CD4-positive, alpha-beta T cell treated with Interleukin-4 for 4 hours (primary cell): ENCODE measurements at places on chromosomes 5 and 9.

DNA sequence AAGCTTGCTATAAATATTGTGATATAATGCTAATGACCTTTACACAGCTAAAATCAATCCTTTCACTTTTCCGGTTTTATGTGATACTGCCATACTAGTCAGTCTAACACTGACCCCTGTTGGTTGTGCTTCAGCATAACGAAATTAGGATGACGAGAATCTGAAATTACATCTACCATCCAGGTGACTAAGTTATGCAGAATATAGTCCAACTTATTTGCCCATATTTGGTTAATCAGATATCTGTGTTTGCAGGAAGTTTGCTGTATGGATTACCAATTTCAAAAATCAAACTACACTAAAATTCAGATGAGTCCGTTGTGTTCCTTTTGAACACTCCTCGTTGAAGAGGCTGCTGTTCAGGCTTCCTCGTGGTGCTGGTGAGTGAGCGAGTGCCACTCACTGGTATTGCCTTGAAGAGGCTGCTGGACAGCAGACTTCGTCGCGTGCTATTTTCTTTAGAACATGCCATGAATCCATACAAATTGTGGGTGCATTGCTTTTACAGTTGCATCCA, 32.5 kb downstream of the TENT4A start:
- peak; percentile 53 for DNase-seq

- DNase-seq, result no peak
Measured at GRCh38 chr5:155629597-155629996, 616.0 kb downstream of the KIF4B start.

DNA sequence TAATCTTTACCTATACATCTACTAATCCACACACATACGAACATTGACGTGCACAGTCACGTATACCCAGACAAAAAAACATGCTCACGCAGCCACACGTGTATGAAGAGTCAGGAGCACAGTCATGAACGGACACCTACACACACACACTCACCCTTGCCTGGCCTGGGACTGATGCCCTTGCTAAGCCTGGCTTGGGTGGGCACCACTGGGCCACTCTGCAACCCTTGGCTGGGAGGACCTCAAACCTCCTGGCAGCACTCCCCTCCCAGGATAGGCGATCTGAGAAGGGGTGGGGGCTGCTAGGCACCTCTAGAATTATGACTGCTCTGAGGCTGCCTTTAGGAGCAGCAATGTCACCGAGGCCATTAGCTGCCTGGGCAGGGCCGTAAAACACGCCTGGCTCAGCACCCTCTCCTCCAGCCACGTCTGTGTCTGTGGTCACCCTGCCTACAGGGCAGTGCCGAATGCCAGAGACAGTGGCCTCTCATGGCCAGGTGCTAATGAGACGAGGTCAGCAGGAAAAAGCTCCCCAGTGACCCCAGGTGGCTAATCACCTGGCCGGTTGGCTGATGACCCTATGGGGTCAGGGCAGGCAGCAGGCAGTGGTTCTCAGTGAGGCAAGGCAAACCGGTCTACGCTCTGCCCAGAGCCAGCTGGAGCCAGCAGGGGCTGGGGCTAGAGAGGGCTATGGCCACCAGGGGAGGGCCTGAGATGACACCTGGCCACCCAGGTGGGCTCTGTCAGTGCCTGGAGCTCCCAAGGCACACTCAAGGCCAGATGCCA, 33.7 kb upstream of the MVB12B start:
- DNase-seq, result no peak

DNA sequence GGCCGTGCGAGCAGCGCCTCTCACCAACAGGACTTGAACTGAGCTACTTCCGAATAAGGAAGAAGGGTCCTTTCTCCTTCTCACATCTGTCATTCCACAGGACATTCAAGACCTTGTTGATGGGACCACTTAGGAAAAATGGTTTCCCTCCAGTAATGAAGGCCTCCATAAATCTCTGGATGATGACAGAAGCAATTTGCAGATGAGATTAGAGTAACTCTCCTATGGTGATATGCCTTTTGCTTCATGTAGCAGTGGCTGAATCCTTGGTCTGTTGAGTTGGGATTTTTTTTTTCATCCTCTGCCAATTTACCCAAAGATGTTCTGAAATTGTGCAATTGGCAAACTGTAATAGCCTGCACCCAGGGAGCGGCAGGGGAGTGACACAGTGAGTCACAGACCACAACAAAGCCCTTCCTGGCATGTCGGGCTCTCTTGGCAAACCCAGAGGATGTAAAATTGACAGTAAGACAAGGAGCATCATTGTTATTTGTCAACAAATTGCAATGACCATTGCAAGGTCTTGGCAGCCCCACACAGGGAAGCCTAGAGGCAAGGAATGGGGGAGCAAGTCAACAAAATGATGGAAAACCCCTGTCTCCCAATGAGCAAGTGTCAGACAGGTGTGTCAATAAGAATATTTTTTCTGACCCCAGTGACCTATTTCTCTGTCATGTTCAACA, 275.9 kb downstream of the ACTL7B start:
- no peak for DNase-seq

GRCh38 chr5:85484982-85485574, 1100.4 kb upstream of the EDIL3 start:
- DNase-seq, result no peak

DNA sequence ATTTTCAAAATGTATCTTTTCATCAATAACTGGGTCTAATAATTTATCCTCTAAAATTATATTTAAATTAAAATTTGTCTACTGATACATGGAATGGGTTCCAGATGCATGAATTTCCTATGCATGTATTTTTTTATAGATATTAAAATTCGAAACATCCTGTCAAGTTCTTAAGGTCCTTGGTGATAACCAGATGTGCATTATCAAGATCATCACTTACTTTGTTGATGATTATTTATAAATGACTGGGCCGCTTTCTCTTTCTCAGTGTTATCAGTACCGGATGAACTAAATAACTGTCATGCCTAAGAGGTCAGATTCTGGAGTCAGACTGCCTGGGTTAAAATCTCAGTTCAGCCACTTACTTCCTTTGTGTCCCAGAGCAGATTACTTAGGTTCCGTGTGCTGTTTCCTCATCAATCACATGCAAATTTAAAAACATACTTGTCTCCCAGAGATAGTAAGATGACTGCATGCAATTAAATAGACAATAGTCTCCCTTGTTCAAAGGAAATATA, 124.3 kb downstream of the TEX10 start:
- DNase-seq, result no peak

GRCh38 chr5:95084757-95085156, 200.1 kb downstream of the MCTP1 start:
- no peak for DNase-seq

- no peak for DNase-seq
Measured at GRCh38 chr9:97966493-97966892, 16.6 kb upstream of the ANP32B start.

- no peak for DNase-seq
Measured at GRCh38 chr5:50726475-50727148, 60.2 kb downstream of the PARP8 start.

DNA sequence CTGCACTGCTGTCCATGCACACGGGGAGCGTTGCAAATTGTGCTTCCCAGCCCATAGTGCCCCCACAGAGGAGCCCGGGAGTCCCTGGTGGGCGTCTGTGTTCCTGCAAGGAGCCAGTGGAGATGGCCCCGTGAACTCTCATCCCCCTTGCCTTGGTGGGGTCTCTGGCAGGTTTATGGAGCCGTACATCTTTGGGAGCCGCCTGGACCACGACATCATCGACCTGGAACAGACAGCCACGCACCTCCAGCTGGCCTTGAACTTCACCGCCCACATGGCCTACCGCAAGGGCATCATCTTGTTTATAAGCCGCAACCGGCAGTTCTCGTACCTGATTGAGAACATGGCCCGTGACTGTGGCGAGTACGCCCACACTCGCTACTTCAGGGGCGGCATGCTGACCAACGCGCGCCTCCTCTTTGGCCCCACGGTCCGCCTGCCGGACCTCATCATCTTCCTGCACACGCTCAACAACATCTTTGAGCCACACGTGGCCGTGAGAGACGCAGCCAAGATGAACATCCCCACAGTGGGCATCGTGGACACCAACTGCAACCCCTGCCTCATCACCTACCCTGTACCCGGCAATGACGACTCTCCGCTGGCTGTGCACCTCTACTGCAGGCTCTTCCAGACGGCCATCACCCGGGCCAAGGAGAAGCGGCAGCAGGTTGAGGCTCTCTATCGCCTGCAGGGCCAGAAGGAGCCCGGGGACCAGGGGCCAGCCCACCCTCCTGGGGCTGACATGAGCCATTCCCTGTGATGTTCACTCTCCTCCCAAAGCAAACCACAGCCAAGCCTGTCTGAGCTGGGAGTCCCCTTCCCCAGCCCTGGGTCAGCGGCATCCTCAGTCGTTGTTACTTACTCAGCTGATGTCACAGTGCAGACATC, 3.1 kb downstream of the MRPS2 start:
- no peak for DNase-seq

- DNase-seq, result no peak
Measured at GRCh38 chr9:70874451-70874850, 247.0 kb downstream of the TRPM3 start.

GRCh38 chr5:145471831-145472612, 363.1 kb downstream of the PRELID2 start:
- no peak for DNase-seq

DNA sequence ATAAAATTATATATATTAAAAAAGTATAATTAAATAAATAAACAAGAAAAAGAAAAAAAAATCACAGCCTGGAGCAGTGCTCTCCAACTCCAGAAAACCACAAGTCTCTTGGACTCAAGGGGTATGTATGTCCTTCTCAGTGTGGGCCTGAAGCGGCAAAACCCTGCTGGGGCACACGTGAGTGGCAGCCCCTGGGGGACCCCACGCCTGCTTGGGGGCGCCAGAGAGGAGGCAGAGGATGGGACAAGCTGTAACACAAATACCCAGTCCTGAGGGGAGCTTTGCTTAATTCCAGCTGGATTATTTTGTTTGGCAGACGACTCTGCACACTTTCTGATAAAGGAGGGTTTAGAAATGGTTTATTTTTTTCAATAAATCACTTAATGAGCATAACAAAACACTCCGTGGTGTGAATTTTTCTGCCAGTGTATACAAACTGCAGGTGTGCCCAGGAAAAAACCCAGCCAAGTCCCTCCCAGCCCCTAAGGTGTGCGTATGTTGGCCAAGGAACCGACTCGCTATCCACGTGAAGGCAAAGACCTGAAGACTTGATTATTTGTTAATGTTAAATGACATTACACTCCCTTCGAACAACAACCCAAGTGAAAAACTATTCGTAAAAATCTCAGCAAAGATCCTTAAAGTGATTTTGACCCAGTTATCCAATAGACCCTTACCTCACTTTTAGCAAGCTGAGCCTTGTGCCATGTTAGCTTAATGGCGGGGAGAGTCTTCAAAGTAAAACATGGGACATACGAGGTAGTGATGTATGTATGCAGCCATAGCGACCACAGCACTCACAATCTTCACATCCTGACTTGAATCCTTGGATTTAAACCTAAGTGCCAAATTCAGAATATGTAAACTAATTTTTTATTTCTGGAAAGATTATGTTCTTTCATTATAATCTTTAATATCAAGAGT, 32.9 kb downstream of the ANKH start:
- no peak for DNase-seq

DNA sequence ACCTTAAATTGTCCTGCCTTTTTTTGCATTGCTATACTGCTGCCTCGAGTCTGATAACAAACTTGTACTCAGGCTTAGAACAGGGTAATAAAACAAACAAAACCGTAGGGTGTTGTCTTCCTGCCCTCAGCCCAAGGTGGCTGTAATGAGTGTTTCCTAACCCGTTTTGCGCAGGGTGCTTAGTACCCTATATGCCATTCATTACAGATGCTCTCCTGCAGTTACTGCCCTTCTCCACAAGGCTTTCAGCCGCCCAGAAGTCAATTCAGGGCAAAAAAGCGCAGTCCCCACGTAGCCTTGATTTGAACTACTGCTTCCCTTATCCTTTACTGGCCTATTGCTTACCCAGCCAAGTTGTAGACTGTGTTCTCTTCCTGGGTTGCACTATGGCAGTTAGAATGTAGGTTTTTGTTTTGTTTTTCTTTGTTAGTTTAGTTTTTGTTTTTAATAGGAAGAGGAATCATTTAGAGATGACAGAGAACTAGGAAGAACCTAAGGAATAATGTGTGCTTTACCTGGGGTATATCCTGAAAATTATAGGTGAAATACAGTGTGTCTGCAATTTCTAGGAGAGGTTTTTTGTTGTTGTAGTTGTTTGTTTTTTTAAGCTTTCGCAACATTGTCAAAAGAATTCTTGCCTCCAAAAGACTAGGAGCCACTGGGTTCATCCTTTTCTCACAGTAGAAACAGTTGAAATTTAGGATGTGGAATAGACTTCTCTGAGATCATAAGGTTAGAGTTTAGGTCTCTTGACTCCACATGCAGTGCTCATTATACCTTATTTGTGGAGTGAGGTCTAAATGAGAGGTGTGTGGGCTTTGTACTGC, 1.3 kb downstream of the HMGXB3 start:
- peak; percentile 77 for DNase-seq

DNA sequence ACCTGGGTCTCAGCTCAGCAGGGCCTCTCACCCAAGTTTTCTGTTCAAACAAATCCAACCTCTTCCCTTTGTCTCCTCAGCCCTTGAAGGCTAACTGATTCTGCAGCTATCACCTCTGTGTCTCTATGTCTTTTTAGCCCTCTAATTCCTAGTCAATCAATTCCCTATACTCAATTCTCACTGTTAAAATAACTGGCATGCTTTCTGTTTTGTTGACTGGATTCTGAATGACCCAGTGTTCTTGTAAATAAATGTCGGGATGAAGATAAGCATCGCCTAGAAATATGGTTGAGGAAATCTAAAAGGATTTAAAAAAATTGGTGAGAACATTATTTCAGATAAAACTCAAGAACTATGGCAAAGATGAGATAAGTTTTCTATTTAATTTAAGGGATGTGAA, 210.2 kb downstream of the ICE1 start:
- DNase-seq, result no peak

- no peak for DNase-seq
Measured at GRCh38 chr5:164054461-164054860, 549.0 kb downstream of the MAT2B start.

DNA sequence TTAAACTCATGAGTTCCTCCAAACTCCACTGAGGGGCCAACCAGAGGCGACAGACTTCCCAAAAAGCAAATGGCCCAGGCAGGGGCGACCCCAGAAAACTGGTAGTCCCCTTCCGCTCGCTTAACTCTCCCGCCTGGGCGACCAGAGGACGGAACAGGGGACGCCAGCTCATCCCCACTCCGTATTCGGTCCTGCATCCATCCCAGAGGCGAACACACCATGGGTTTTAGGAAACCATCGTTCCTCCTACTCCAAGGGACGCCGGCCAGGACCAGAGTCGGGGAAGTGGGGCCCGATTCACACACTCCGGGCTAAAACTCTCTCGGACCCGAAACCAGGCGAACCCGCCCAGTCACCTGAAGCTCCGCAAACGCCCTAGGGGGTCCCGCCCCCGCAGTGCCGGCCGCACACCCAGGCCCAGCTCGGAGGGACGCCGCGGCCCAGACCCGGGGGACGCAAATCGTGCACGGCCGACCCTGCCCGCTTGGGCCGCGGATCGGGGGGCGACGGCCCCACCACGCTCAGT, 478 bp downstream of the TEX10 start:
- no peak for DNase-seq

DNA sequence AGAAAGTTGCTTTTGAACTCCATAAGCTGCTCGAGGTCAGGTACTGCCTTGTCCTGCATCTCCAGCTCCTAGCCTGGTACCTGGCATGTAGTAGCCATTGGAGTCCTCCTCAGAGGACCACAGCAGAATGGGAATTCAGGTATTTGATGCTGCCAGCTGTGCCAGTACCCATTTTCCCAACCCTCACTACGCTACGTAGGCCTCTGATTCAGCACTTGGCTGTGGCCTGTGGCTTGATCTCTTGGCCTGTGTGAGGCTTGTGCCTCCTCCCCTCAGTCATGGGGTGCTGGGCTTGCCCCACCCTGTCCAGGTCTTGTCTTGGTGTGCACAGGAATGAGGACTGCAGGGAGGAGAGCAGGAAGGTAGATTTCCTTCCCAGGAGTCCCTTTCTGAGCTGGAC, 11.8 kb downstream of the OTULIN start:
- DNase-seq, result peak; percentile 29
